Neural crest cell (in vitro differentiated cells): ENCODE measurements at places on chromosomes 12 and 14.

GRCh38 chr12:11171969-11172675 lies 1.1 kb downstream of the SMIM10L1 start:
- DNase-seq, result no peak

GRCh38 chr12:82300611-82301010 lies 57.6 kb downstream of the CCDC59 start:
- no peak for DNase-seq

DNA sequence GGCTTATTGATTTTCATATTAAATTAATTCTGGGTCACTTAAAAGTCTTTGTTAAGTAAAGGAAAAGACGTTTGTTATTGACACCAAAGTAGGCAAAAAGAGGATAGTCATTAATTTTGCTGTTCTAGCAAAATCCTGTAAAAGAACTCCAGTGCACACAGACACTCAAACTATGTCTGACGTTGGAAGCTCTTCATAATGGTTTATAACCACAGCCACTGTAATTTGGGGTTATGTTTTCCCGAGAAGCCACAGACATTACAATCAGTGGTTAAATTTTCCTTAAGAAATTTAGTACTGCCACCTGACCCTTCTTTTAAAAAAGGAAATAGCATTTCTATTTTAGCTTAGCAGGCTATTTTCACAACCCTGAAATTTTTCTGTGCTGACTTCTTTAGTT lies 267.5 kb downstream of the CCDC91 start:
- DNase-seq, result no peak

- no peak for DNase-seq
These were observed 3.2 kb upstream of the C14orf180 start for GRCh38 chr14:104576232-104576969.

DNA sequence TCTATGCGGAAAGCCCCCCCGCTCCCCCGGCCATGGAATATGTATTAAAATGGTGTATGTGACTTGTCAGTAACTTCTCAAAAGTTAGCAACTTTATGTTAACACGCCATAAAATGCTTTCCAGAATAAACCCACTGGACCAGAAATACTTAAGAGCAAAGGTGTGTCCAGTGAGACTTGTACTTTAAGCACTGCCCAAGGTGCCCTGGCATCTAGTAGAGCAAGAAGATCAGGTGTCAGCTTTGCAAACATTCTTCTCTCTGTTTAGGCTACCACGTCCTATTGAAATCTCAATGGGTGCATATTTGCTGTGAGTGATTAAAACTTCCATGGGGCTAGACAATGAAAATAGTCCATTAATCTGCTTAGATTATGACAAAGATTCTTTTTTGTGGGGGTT lies 201.2 kb downstream of the ESR2 start:
- no peak for DNase-seq

DNA sequence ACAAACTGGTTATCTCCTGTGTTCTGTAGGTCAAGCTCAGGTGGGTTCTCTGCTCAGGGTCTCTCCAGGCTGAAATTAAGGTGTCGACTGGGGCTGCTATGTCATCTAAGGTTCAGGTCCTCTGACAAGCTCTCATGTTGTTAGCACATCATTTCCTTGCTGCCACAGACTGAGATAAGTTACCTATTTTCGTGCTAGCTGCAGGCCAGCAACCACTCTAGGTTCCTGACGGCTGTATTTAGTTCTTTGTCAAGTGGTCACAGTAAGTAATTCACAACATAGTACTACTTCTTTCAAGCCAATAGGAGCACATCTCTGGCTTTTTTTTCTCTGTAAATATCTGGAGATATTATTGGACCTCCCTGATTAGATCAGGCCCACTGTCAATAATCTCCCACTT lies 169.3 kb upstream of the CAND1 start:
- DNase-seq, result no peak

DNA sequence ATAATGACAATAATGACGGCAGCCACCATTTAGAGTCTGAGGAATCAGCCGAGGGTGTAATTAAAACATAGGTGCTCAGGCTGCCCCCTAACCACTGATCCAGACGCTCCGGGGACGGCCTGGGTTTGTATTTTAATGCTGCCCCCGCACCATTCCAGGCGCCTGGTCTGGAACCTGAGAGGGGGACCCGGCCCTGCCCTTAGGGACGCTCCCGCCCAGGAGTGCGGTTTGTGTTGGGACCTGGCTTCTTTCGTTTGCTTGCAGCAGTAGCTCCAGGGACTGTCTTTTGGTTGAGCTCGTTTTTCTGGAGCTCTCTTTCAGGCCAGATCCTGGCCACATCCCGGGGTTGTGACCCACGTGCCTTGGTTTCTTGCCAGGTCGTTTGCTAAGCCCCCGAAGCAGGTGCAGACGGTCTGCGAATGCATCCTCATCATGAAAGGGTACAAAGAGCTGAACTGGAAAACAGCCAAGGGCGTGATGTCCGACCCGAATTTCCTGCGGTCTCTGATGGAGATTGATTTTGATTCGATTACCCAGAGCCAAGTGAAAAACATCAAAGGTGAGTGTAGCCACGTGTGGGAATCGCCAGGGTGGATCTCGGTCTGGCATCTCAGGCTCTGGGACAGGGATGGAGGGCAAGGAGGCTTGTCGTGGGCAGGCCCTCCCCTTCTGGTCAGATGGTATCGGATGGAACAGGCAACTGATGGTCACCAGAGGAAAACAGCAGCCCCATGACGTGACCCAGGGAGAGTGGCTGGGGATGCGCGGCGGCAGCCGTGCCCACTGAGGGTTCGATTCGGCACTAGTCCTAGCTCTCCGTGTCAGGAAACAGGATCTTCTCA lies 63.5 kb downstream of the CCDC92 start:
- DNase-seq, result no peak

GRCh38 chr14:82447586-82447985 lies 913.9 kb upstream of the SEL1L start:
- no peak for DNase-seq

DNA sequence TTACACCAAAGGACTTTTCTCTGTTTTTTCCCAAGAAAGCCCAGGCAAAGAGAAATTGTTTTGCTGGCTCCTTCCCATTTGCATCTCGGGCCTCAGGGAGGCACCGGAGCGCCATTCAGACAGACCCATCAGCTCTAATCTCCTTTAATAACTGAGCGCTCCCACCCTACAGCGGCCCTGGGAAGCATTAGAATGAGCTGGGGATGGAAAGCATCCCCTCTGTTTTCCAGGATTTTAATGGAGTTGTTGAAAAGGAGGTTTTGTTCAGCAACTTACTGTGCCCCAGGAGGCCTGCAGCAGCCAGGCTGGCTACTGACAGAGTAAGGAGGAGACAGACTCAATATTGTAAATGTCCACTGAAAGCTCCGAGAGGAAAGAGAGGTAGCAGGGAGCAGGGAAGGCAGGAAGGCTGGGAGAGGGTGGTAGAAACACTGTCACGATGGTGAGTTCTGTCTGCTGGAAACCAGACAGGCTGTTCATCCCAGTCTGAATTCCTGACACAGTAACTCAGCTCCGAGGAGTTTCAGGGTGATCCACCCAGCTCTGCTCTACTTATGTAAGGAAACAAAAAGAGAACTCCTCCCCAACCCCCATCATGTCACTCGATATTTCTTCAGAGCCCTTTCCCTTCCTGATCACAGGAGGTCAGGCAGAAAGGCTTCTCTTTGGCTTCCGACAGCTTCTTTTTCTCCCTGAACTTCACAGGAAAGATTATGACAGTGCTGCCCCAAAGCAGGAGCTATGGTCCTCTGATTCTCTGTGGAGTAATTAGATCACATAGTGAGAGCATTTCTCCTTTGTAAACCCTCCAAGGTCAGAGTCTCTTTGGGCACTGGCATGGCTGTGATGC lies 62.5 kb upstream of the TMEM132D start:
- no peak for DNase-seq

DNA sequence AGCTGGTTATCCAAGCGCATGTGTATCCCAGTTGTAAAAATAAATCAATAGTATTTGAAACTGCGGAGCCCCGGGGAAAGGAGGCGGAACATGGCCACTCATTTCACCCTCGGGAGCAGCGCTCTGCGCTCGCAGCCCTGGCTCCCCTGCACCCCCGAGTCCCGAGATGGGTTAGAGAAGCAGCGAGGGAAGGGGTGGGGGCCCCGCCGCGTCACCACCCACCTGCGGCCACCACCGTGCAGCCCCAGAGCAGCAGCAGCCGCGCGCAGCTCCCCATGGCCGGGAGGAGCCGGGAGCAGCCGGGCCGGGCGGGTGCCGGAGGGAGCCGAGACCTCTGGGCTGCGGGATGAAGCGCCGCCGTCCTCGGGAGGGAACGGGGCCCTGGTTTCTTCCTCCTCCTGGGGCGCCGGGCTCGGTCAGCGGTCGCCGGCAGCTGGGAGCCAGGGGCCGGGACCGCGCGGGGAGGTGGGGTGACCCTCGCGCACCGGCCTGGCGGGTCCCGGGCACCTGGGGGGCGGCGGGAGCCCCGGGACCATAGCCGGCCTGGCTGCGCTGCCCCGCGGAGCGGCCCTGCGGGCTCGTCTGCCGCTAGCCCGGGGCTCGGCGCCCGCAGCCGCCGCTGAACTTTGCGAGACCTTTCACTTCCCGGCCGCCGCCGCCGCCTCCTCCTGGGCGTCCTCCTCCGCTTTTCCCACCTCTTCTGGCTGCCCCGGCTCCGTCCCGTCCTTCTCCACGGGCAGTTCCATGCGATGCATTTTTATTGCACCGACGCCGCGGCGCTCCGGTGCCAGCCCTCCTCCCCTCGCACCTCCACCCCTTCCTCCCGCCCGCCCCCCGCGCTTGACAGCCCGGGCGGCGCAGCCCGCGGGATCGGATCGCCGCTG lies at the start of gene NTN4:
TSS of gene NTN4 (minus strand) at position 732 of the 884 bp plus-strand sequence. CDS start at position 277, 455 bp downstream.
- DNase-seq, result peak; percentile 36
